SJCRH30 (cell line): ENCODE measurements at places on chromosomes 4 and X. TPM values are rescaled to one million over a fixed set of nuclear protein-coding genes. Genes with fewer than 3 reads are reported as not detected.
A peak's percentile ranks its signal among the peaks of the same experiment; 100 is the strongest.

DNA sequence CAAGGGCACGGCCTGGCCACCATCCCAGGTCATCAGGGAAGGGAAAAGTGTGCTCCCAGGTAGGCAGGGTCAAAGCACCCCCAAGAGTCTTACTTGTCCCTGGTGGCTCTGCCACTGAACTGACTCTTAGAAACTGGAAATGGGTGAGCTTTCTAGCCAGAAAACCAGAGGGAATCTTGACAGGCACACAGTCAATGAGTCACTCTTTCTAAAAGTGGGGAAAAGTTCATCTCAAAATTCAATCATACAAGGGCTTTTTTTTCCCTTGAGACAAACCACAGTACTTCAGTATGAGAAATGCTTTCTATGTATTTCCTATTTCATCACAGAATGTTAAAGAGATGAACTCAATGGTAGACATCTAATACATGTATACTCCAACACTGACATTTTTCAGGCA lies 12.5 kb downstream of the HPF1 start:
- H3K4me1 ChIP-seq: no peaks in the 10 kb centered on the region
- no peak overlapping the region for H3K27ac ChIP-seq
- no peak overlapping the region for H3K4me3 ChIP-seq
- no peak for DNase-seq
- H3K27me3 ChIP-seq: no peaks in the 10 kb centered on the region
- H3K36me3 ChIP-seq: no peaks in the 10 kb centered on the region

Gene CCDC158
- not detected in 2 replicates for total RNA-seq

Gene CXCR3
- not detected in 2 replicates for total RNA-seq

DNA sequence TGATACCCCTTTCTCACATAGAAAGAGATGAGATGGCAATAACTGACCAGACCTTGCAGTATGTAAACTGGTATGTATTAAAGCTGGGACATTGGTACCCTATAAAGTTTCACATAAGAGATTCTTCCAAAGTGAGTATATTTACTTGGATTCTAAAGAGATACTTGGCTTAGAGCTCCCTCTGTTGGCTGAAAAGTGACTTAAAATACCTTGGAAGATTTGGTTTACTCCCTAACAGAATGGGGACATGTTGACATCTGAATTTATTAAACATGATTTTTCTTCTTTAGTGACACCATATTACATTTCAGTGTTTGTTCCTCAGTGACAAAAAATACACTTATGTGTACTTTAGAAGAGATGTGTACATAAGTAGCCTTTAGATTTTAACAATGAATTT lies 47.9 kb upstream of the RGN start:
- H3K4me1 ChIP-seq: no peaks in the 10 kb centered on the region
- no peak overlapping the region for H3K4me3 ChIP-seq
- H3K27me3 ChIP-seq: no peaks in the 10 kb centered on the region

DNA sequence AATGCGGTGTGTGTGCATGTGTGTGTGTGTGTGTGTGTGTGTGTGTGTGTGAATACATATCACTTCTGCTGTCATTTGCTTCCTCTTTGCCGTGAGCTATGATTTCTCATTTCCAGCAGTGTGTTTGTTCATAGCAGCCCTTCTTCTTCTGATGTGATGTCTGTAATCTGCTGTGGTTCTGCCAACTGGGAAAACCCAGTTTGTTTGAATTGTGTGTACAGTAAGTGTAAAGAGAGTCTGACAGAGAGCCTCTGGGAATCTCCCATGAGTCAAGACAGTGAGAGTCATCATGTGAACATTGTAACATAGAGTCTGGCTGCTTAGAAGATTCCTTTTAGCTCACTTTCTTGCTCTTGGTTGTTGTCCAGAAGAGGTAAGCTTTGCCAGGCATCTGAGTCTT lies 8.4 kb upstream of the NWD2 start:
- H3K4me3 ChIP-seq: no peak overlapping the region
- no peaks in the 10 kb centered on the region for H3K36me3 ChIP-seq
- H3K27me3 ChIP-seq: no peaks in the 10 kb centered on the region
- H3K27ac ChIP-seq: no peak overlapping the region

DNA sequence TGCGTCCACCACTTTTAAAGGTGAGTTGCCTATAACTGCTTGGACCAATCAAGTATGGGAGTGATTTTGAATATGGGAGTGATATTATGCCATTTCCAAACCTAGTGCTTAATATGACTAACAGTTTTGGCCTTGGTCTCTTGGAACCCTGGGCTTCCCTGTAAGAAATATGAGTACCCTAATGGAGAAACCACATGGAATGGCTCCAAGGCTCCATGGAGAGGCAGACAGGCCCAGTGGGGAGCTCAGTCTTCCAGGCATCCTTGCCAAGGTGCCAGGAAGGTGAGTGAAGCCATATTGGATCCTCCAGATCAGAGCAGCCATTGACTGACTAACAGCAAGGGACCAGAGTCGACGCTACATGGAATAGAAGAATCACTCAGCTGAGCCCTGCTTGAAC lies 53.2 kb downstream of the MAML3 start:
- H3K4me1 ChIP-seq: no peaks in the 10 kb centered on the region
- no peak for DNase-seq
- no peak overlapping the region for H3K4me3 ChIP-seq
- no peaks in the 10 kb centered on the region for H3K27me3 ChIP-seq
- no peaks in the 10 kb centered on the region for H3K36me3 ChIP-seq
- no peak overlapping the region for H3K27ac ChIP-seq

GRCh38 chr4:98873059-98873458 lies 55.9 kb downstream of the EIF4E start:
- peaks cover 7% of the 10 kb centered on the region; the same call in 1 of the 2 replicates for H3K36me3 ChIP-seq
- H3K4me3 ChIP-seq: no peak overlapping the region
- no peak overlapping the region for H3K27ac ChIP-seq
- no peaks in the 10 kb centered on the region for H3K4me1 ChIP-seq
- no peak for DNase-seq

DNA sequence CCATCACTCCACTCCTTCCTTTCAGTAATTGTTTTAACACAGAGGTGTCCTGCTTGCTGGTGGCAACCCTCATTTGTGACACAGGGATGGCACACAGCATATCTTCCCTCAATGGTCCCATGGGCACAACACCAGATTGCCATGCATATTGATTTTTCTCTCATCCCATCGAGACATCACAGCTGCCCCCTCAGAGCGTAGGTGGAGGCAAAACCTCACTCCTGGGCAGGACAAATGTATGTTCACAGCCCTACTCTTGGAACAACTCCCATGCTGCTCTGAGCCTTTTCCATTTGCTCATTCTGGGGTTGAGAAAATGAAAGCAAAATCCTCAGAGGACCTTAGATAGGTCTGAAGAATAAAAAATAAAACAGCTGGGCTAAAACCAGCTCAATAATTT lies 172.2 kb downstream of the GABRB1 start:
- no peaks in the 10 kb centered on the region for H3K36me3 ChIP-seq
- DNase-seq: no peak
- no peaks in the 10 kb centered on the region for H3K4me1 ChIP-seq
- no peak overlapping the region for H3K4me3 ChIP-seq
- no peak overlapping the region for H3K27ac ChIP-seq
- no peaks in the 10 kb centered on the region; the same call in 1 of the 2 replicates for H3K27me3 ChIP-seq

DNA sequence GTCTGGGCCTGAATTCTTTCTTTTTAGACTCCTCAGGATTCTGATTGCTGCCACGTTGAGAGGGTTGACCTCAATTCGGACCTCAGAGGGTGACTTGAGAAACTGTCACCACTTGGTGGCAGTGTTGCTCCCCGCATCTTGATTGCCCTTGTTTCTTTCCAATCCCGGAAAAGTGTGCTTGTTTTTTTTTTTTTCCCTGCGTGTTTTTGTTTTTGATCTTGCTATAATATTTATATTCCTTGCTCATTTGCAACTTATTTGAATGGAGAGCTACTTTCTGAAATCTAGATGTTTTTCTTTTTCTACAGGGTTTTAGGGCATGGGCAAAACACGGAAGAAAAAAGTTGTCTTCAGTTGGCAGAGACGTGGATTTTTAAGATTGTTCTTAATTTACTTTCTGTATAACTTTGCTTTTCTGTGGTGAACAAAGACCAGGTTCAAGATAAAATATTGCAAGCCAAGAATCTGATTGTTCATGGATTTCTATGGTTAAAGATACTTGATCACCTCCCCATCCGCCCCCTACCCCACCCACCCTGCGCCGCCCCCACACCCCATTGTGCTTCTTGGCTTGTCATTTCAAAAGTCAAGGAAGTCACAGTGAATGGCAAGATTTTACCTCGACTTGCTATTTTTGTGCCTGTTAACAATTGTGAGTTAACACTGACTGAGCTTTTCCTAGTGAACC lies 102.0 kb downstream of the PTTG2 start:
- no peaks in the 10 kb centered on the region for H3K27me3 ChIP-seq
- peak; percentile 67 for DNase-seq
- no peaks in the 10 kb centered on the region for H3K4me1 ChIP-seq
- H3K4me3 ChIP-seq: no peak overlapping the region
- H3K36me3 ChIP-seq: no peaks in the 10 kb centered on the region; the same call in 1 of the 2 replicates

Gene GAB3
- 0.03 TPM in 1 of 2 replicates, not detected in the other for total RNA-seq

Gene WFS1
- total RNA-seq: 14.6 and 15.6 TPM in 2 replicates

Gene SMIM10
- not detected in 2 replicates for total RNA-seq

Gene EVC2
- 9.5 and 9.9 TPM in 2 replicates for total RNA-seq

Gene GYPE
- total RNA-seq: not detected in 2 replicates

Gene IL2RG
- total RNA-seq: 0.10 TPM in 1 of 2 replicates, not detected in the other

DNA sequence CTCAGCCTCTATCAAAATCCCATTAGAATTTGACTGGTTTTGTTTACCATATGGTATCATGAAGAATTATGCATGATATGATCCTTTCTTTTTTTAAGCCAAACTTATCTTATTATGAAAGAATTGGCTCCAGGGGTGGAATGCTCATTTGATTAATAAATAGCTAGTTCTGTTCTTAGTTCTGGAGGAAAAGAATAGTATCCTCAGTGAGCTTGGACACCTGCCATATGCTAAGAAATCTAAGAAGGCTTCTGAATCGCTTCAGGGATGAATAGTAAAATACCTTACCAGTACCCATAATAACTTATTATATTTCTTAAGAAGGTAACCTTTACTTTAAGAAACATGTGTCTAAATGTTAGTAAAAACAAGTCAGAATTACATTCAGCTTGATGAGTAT lies 803.6 kb downstream of the ADGRL3 start:
- no peak overlapping the region for H3K27ac ChIP-seq
- no peak overlapping the region for H3K4me3 ChIP-seq
- no peak for DNase-seq
- H3K27me3 ChIP-seq: no peaks in the 10 kb centered on the region
- H3K4me1 ChIP-seq: no peaks in the 10 kb centered on the region
- no peaks in the 10 kb centered on the region for H3K36me3 ChIP-seq

Gene PARM1
- total RNA-seq: 119 and 128 TPM in 2 replicates

DNA sequence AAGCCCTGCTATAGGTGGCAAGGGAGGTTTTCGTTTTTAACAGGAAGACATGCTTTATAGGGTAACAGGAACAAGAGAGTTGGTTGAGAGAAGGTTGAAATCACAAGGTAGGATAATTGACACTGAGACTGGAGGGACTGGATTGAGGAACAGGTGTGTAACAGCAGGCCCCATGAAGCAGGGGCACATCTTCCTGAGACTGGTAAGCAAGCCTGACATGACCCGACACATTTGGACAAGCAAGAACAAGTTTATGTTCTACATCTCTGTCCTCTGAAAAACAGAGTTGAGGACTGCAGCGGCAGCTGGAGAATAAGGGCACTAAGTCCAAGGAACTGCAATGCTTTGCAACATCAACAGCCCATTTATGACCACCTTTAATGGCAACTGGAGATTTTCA lies 5.2 kb downstream of the RPS4X start:
- peaks cover 6% of the 10 kb centered on the region; the same call in 1 of the 2 replicates for H3K4me1 ChIP-seq
- peaks cover 89% of the 10 kb centered on the region for H3K36me3 ChIP-seq
- no peak overlapping the region for H3K27ac ChIP-seq
- no peak overlapping the region for H3K4me3 ChIP-seq
- DNase-seq: no peak
